ENCODE measurements at places on chromosomes 2 and 18. TPM values are rescaled to one million over a fixed set of nuclear protein-coding genes. Genes with fewer than 3 reads are reported as not detected.

Gene NEDD4L
- 34.4 TPM for total RNA-seq

Gene CELF4
- not detected for total RNA-seq

Gene PRSS56
- total RNA-seq, result 1.0 TPM

Gene UGT1A4
- not detected for total RNA-seq

Gene TYMS
- total RNA-seq, result 15.7 TPM

Gene VSNL1
- total RNA-seq, result 2.1 TPM

Gene GYPC
- 238 TPM for total RNA-seq

Gene SERPINB5
- total RNA-seq, result not detected

Gene COL5A2
- 404 TPM for total RNA-seq

Gene D2HGDH
- total RNA-seq, result 5.7 TPM

Gene UGT1A10
- total RNA-seq, result not detected

Gene COL4A4
- total RNA-seq, result under 0.01 TPM

Gene PTMA
- 422 TPM for total RNA-seq

Gene ONECUT2
- total RNA-seq, result not detected

Gene AQP12B
- not detected for total RNA-seq

Gene DHRS9
- 2.1 TPM for total RNA-seq

Gene YWHAQ
- total RNA-seq, result 140 TPM
